Stimulated activated CD8-positive, alpha-beta memory T cell treated with anti-CD3 and anti-CD28 coated beads, Interleukin-4, amount 100 ng/mL, for 1 hour (primary cell): ENCODE measurements at places on chromosomes 12 and 14.

DNA sequence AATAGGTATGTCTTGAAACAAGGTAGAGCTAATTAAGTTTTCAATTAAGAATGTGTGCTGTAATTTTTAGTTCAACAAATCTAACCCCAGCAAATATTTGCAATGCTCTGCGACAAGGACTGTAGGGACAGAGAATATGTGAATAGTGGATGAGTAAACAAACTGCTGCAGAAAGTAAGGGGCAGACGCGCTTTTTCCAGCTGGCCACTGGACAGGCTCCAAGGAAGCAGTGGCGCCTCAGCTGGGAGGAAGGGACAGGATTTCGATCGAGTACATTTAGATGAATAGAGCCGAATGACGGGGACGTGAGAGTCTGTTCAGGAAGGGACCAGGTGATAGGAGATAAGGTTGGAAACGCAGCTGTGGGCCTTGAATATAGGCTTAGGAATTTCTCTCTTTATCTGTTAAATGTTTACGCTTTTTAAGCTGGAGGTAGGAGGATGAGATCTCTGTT is 69.3 kb downstream of the ELK3 start:
- DNase-seq: no peak

DNA sequence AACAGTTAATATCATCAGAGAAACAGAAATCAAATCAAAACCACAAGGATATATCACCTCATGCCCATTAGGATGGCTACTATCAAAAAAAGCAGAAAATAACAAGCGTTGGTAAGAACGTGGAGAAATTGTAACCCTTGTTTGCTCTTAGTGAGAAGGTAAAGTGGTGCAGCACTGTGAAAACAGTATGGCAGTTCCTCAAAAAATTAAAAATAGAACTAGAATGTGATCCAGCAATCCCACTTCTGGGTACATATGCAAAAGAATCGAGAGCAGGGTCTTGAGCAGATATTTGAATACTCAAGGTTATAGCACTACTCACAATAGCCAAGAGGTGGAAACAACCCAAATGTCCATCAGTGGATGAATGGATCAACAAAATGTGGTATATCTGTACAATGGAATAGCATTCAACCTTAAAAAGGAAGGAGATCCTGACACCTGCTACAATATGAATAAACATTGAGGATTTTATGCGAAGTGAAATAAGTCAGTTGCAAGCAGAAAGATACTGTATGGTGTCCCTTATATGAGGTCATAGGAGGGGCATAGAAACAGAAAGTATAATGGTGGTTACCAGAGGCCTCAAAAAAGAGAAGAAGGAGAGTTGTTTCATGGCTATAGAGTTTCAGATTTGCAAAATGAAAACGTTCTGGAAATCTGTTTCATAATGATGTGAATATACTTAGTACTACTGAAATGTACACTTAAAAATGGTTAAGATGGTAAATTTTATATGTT is 131.0 kb upstream of the EEA1 start:
- no peak for DNase-seq

DNA sequence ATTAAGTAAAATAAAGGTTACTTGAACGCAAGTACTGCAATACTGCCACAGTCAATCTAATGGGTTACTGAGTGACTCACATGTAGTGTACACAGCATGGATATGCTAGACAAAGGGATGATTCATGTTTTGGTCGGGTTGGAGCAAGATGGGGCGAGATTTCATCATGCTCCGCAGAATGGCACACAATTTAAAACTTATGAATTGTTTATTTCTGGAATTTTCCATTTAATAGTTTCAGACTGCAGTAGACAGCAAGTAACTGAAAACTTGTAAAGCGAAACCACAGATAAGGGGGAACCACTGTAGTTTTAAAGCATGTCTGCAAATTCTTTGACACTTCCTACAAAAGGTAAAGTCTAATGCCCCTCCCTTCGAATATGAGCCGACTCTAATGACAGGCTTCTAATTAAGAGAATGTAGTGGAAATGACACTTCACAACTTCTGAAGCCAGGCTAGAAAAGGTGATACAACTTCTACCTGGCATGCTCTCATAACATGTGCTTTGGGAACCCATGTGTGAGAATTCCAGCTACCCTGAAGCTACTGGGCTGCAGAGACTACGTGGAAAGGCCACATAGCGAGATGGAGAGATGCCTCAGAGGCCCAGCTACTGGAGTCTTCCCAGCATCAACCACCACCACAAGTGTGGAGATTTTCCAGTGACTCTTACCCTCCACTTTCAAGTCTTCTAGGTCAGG is 13.9 kb upstream of the TCP11L2 start:
- DNase-seq: no peak

GRCh38 chr12:110581931-110582275 is 1.2 kb downstream of the PPTC7 start:
- DNase-seq: no peak

DNA sequence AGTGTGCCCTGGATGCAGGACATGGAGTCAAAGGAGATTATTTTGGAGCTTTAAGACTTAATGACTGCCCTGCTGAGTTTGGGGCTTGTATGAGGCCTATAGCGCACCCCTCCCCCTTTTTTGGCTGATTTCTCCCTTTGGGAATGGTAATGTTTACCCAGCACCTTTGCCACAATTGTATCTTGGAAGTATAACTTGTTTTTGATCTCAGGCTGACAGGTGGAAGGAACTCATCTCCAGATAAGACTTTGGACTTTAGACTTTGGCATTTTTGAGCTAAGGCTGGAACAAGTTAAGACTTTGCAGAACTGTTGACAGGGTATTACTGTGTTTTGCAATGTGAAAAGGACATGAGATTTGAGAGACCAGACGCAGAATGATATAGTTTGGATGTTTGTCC is 110.5 kb downstream of the DERA start:
- no peak for DNase-seq

GRCh38 chr12:109764123-109764522 is 50.5 kb downstream of the FAM222A start:
- DNase-seq: no peak

GRCh38 chr14:106417224-106418049 is 891.1 kb downstream of the TMEM121 start:
- peak; percentile 52 for DNase-seq

- DNase-seq: no peak
These were observed 32.2 kb upstream of the SERPINA6 start for GRCh38 chr14:94355191-94355794.

GRCh38 chr14:77878783-77879182 is 78.9 kb downstream of the ADCK1 start:
- DNase-seq: no peak

DNA sequence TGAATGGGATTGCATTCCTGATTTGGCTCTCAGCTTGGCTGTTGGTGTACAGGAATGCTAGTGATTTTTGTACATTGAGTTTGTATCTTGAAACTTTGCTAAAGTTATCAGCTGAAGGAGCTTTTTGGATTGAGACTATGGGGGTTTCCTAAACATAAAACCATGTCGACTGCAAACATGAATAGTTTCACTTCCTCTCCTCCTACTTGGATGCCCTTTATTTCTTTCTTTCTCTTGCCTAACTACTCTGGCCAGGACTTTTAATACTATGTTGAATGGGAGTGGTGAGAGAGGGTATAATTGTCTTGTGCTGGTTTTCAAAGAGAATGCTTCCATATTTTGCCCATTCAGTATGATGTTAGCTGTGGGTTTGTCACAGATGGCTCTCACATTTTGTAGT is 141.5 kb downstream of the CEP83 start:
- no peak for DNase-seq

DNA sequence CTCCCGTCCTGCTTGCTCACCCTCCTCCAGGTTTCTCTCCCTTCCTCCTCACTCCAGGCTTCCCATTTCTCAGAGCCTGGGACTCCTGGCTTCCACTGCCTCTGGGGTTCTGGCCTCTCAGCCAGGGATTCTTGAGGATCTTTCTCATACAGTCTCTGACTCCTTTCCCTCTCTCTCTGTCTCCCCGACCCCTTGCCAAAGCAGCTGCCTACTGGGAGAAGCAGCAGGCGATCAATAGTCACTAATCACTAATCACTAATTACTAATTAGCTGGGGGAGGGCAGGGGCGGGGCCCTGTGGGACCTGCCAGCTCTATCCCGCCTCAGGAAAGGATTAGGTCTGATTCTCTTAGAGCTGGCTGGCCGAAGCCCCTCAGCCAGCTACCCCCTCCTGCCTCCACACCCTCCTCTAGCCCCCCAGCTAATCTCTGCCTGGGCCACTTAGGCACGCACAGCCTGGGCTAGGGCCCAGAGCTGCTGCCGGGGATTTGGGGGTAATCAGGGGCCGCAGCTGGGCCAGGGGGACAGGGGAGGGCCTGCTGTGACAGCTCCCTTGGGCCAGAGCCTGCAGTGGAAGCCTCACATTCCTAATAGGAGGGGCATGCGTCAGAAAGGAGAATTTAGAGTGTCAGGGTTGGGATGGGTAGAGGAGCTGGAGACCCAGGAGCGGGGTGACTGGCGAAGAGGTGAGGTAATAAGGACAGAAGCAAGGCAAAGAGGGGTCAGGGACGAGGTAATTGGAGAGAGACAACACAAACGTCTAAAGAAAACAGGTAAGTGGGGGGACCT is 2.8 kb downstream of the NXPH4 start:
- no peak for DNase-seq
